ENCODE measurements at places on chromosomes 16 and 17.

DNA sequence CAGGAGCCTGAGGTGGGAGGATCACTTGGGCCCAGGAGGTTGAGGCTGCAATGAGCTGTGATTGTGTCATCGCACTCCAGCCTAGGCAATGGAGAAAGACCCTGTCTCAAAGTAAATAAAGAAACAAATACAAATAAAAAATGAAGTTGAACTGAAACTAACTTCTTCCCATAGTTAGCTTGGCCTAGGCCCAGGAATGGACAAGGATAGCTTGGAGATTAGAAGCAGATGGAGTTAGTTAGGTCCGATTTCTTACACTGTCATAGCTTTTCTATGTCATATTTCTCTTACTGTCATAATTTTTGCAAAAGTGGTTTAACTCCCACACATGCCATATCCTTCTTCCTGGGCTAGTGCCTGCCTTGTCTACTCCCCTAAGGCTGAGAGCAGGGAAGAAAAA is 154.7 kb upstream of the CACNG3 start:
- no peak for DNase-seq

GRCh38 chr16:28010671-28011070 is 52.8 kb downstream of the GSG1L start:
- no peak for DNase-seq

- no peak for DNase-seq
Observed at GRCh38 chr17:28042721-28043291, 329 bp downstream of the NLK start.

GRCh38 chr17:65102788-65103187 is 34.4 kb upstream of the RGS9 start:
- DNase-seq, result no peak

- no peak for DNase-seq
Observed at GRCh38 chr17:17789828-17790636, 46.8 kb downstream of the SREBF1 start.

DNA sequence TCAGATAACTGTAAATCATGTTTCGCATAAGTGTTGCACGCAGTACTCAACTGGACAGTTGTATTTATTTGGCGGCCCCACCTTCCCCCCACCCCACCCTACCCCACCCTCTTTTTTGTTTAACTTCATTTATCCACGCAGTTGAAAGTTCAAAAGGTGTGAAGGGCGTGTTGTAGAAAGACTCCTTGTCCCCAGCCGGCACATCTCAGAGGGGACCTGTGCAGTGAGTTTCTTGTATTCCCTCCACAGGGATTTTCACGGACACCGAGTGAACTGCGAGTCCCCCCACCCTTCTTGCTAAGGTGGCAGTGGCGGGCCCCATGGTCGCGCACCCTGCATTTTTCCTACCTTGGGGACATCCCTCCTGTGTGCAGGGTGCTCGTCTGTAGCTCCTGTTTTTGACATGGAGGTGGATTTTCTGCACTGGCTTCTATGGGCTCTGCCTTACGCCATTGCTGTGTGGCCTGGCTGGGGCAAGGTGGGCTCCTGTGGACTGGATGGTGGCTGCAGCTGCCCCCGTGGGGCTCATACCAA is 36.2 kb downstream of the ADCY7 start:
- no peak for DNase-seq

- no peak for DNase-seq
Observed at GRCh38 chr17:42853004-42853403, 2.0 kb downstream of the AOC3 start.

DNA sequence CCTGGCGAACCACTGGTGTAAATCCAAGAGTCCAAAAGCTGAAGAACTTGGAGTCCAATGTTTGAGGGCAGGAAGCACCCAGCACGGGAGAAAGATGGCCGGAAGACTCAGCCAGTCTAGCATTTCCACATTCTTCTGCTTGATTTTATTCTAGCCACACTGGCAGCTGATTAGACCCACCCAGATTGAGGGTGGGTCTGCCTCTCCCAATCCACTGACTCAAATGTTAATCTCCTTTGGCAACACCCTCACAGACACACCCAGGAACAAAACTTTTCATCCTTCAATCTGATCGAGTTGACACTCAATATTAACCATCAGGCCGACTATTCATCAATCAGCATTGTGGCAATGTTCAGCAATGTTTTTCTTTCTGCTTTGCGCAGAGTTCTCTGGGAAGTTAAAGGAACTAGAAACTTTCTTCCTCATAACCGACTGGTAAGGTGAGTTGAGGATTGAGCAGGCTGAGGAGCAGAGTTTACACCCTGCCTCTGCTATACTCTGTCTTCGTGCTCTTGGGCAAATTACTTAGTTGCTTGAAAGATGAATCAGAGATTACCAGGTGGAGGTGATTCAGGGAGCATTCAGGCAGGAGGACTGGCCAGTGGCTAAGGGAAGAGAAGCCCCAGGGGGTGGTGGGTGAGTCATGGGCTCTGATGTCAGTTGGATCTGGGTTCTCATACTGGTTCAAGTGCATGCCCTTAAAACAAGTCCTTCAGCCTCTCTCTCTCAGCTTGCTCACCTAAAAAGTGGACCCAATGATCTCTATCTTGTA is 28.2 kb upstream of the BRD7 start:
- no peak for DNase-seq

- DNase-seq, result no peak
Observed at GRCh38 chr17:64066716-64067115, 46.3 kb upstream of the ICAM2 start.

DNA sequence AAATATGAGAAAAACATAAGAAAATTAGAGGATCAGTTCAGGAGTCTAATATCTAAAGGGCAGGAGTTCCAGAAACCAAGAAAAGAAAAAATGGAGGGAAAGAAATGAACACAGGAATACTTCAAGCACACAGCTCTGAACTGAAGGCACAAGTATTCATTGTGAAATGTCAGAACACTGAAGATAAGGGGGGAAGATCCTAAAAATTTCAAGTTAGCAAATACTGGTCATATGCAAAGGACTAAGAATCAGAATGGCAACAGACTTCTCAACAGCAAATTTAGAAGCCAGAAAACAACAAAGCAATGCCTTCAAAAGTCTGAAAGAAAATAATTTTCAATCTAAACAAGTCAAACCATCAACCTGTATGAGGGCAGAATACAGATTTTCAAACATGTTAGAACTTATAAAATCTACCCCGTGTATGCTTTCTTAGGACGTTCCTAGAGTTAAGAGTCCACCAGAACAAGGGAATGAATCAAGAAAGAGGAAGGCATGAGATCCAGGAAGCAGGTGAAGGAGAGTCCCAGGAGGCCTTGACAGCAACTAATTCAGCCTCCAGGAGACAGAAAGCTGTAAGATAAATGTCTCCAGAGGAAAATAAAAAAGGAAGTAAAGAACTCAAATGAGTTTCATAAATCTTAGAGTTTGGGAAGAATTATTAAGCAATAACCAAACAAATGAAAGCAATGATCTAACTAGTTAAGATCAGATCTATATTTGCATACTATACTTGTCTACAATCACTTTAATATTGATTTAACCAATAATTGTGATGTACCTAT is 2.8 kb downstream of the BRD7 start:
- no peak for DNase-seq

GRCh38 chr16:8588682-8589056 is 1.6 kb downstream of the TMEM114 start:
- no peak for DNase-seq

GRCh38 chr16:28096983-28097899 is 33.7 kb upstream of the GSG1L start:
- no peak for DNase-seq

DNA sequence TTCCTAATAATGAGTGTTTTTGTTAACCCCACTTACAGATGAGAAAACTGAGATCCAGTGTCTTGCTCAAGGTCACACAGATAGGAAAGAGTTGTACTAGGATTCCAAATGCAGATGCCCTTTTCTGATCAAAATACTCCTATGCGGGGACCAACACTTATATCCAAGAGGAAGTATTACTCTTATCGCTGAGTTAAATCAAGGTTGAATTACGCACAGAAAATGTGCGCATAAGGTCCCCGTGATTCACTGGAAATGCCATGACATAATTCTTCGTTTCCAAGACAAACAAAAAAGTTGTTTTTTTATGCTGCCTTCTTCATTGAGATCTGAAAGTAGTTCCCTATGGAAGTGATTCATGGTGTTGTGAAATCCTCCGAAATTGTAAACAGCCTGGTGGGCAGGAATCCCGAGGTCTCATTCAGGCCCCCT is 463.8 kb upstream of the HSBP1 start:
- DNase-seq, result no peak

GRCh38 chr16:7888411-7888810 is 555.8 kb downstream of the RBFOX1 start:
- DNase-seq, result no peak

GRCh38 chr17:72122765-72123529 is 2.1 kb downstream of the SOX9 start:
- no peak for DNase-seq

DNA sequence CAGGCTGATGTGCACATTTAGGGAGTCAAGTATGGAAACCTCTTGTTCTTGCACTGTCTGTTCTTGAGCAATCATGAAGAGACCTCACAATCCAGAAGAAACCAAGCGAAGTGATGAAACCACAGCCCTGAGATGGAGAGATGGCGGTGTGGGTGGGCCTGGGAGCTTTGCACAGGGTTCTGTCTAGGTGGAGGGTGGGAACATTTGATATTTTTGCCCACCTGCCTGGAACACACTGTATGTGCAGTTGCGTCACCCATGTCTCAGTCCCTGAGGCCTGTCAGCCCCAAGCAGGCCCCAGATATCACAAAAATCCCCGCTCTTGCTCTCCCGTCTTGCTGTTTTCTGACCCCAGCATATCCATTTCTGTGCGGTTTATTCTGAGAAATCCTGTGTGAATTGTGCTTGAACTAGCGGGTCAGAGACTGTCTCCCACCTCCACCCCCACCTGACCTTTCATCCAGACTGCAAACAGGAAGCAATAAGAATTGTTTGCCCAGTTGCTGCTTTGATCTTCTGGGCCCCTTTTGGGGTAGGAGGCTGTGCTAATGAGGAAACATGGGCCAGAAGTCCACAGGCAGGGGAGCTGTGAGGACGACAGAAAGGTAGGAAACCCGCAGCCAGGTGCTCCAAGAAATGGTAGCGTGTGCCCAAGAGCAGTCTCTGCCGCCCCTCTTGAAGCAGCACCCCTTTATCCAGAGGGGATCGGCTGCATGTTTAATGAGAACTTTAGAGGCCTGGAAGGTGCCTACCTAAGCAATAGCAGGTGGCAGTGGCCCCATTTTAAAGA is 183.8 kb downstream of the CCDC182 start:
- DNase-seq, result no peak

- no peak for DNase-seq
Observed at GRCh38 chr17:63140255-63140654, 174.2 kb downstream of the TANC2 start.

GRCh38 chr16:82005027-82005830 is 6.0 kb downstream of the SDR42E1 start:
- DNase-seq, result no peak

DNA sequence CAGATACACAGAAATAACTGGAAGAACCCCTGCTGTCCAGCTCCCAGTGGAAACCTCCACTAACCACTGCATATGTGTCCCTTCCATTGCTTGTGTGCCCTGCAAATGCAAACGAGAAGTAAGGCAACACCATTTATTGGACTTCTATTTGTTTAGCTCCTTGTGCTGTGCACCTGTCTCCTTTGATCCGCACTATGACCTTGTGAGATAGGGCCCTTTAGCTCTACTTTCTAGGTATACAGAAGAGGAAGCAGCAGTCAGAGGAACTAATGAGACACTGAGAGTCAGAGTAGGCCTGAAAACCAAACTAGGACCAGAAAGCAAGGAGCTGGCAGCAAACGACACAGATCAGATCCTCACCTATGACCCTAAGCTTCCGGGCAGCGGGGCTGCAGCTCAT is 22.4 kb downstream of the SOX9 start:
- DNase-seq, result no peak

DNA sequence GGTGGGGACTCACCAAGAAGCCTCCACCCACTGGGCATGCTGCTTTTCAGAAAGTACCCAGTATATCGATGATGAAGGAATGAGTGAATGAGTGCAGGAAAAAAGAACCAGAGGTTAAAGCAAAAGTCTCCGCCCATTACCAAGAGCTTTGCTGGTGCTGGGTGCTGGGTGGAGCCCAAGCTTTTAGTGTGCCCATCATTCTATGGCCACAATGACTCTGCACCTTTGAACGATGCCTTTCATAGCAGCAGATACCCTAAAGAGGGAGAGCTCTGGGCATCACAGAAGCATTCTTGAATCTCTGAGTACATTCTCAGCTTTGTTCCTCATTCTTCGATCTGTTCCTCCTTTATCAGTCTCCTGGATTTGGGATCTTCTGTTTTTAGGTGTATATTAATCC is 450.7 kb upstream of the CCL2 start:
- DNase-seq, result no peak

DNA sequence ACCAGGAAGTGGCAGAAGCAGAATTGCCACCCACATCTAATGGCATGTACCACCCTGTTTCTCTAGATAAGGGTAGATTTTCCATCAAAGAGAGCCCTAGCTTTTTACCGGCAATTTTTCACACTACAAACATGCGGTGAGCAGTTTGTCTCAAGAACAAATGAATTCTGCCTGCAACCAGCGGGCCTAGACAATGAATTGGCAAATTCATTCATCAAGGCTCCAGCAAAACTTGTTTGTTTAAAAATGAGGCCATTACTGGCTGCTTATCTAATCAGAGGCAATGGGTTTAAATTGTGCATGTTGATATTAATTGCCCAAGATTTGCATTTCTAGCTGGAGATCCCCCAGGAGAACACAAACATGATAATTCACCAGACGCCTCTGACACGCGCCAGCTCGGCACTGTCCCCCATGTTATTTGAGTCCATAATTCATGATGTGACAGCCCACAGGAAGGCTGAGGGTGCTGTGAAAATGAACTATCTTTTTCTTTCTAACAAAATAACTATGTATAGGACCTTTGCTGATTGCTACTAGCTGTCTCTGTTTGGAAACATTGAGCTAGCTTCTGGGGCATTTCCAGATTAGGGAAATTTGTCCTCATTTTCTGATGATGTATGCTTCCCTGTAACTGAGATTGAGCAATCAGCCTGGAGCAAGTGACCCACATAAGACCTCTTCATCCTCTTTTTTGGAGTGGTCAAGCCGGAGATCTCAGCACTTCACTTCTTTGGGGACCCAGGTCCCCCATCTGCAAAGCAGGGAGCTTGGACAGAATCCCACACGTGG is 80.8 kb downstream of the CNGB1 start:
- no peak for DNase-seq

GRCh38 chr16:71341881-71342280 is 16.6 kb upstream of the CALB2 start:
- DNase-seq, result no peak
